Suppressor macrophage (primary cell): ENCODE measurements at places on chromosomes 1 and 21.

- no peak for DNase-seq
Measured at GRCh38 chr1:85372683-85373377, 92.1 kb downstream of the DDAH1 start.

- DNase-seq, result no peak
Measured at GRCh38 chr1:240616018-240616417, 4.1 kb upstream of the GREM2 start.

GRCh38 chr1:52168373-52169080 lies 26.6 kb downstream of the ZFYVE9 start:
- no peak for DNase-seq

- peak; percentile 42 for DNase-seq
Measured at GRCh38 chr1:75742047-75742625, 17.6 kb downstream of the ACADM start.

DNA sequence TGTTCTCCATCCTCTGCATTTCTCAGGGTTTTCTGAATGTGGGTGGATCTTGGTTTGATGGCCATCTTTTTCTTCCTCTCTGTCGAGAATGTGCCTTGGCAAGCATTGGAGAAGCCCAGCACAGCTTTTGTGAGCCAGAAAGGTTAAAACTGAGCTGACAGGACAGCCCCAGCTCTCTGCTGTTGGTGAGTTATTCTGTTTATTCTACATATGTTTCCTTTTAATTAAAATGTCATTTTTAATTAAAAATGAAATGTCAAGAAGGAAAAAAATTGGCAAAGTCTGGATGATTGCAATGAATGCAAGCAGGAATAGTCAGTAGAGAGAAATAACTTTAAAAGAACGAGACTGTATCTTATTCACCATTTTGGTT lies 325.8 kb downstream of the PTBP2 start:
- no peak for DNase-seq

- no peak for DNase-seq
Measured at GRCh38 chr1:40245686-40246085, 2.1 kb upstream of the TMCO2 start.

- peak; percentile 94 for DNase-seq
Measured at GRCh38 chr1:110502402-110503151, 16.4 kb downstream of the KCNA10 start.

DNA sequence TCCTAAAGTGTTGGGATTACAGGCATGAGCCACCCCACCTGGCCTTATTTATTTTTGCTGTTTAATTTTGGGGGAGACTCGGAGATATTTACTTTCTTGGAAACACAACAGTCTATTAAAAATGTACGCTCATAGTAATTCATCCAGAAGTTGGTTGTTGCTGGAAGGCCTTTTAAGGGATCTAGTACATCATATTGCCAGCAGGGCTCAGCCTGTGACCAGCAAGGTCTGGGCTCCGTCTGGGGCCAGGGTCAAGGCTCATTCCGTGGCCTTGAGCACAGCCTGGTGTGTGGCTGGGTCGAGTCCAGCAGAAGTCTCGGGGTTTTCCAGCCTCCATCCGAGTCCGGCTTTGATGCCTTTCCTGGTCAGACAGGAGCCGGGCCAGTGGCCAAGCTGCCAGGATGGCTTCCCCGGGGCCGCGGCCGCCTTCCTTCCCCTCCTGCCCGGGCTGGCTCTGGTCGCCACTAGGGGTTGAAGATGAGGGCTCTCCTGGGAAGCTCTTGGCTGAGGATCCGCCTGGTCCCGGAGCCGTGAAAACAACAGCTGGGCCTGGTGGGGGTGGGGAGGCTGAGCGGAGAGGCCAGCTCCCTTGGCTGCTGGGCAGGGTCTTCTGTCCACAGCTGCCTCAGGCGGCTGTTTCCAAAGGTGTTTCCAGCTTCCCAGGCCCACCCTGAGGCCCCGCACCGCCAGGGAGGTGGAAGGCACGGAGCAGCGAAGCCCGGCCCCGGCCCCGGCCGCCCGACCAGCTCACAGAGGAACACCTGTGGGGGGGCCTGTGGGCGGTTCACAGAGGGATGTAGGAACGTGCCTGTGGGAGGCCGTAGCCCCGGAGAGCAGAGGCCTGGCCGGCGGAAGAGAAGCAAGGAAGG lies 5.1 kb upstream of the VWA1 start:
- DNase-seq, result no peak

GRCh38 chr21:14911351-14911750 lies 153.4 kb downstream of the NRIP1 start:
- DNase-seq, result no peak

DNA sequence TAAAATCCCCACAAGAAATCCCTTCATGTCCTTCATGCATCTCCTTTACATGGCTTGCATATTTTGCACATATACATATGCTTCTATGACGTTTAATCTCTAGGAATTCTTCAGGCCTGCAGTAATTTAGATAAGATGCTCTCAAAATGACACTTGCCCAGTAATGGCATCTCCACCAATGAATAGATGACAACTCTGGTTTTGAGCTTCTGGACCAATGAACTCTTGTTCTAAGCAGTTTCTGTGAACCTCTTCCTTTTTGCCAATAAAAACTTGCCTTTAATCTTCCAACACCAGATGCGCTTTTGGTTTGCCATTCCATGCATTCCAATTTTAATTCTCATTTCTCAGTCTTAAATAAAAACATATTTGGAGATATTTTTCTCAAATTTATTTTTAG lies 189.8 kb upstream of the OLFM3 start:
- DNase-seq, result no peak

GRCh38 chr1:204435381-204435831 lies 23.8 kb upstream of the PPP1R15B start:
- DNase-seq, result peak; percentile 84

GRCh38 chr1:224493269-224493668 lies 58.7 kb upstream of the WDR26 start:
- no peak for DNase-seq

DNA sequence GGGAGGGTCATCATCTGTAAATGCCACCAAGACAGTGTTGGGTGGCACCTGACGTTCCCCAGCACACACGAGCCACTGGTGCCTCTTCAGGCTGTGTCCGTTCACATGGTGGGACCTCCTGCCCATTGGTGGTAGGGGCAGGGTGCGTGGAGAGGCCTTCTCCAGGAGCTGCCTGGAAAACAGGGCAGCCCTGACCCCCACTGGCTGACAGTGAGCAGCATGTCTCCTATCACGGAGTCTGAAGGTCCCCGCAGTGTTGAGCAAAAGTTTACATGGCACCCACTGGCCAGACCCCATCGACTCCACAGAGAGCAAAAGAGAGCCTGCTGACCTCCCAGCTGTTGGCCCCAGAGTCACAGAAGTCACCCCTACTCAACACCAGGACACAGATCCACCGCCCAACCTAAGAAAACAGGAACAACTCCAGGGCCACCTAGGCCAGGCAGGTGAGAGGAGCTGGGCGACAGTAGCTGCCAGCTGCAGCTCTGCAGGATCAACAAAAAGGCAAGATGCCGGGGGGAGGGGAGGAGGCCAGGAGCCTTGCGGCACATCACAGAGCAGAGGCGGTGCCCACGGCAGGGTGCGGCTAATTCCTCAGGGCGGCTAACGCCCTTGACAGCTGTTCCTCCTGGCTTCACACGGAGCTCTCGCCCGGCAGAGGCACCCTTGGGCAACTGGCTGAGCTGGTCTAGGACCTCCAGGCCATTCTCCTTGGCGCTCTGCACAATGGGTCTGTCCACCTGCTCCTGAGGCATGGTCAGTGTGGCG lies 14.4 kb upstream of the IFI6 start:
- no peak for DNase-seq

- no peak for DNase-seq
Measured at GRCh38 chr1:87790756-87791155, 462.1 kb downstream of the LMO4 start.

DNA sequence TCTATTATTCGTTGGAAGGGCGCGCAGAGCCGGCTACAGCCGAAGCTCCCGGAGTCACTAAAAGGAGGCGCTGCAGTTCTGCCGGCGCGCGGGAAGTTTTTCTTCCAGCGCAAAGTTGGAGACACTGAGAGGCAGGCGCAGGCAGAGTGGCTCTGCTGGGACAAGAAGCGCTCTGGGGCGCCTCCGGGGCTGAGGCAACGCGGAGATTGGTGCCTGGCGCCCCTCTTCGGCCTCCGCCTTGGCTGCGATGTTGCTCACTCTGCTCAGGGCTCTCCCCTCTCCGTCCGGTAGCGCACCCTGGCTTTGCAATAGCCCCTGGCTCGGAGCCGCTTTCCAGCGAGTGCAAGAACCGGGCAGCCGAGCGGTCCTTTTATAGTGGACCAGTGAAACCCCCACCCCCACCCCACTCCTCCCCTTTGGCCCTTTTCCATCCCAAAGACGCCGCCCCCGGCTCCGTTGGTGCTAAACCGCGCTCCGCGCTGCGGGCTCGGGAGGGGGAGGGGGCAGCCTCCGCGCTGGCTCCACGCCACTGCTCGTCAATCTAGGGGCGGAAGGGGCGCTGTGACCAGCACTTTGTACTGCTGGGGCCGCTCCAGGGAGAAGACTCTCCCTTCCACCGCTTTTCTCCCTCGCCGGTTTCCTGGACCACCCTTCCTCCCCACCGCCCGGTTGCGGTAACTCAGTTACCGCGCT lies at the start of gene ADAMTS1:
Gene ADAMTS1, minus strand, starts transcription at position 344 of the 693 bp plus-strand sequence. CDS start 455 bp downstream, outside the sequence.
- peak; percentile 7 for DNase-seq

GRCh38 chr1:155173478-155174323 lies at the start of gene TRIM46:
TSS of gene TRIM46 (plus strand) at chr1:155173849. CDS start at chr1:155173967, 118 bp downstream.
- DNase-seq, result no peak

GRCh38 chr21:42142627-42143026 lies 71.5 kb downstream of the UMODL1 start:
- no peak for DNase-seq

- DNase-seq, result no peak
Measured at GRCh38 chr21:45030682-45031570, 43.5 kb upstream of the ADARB1 start.

DNA sequence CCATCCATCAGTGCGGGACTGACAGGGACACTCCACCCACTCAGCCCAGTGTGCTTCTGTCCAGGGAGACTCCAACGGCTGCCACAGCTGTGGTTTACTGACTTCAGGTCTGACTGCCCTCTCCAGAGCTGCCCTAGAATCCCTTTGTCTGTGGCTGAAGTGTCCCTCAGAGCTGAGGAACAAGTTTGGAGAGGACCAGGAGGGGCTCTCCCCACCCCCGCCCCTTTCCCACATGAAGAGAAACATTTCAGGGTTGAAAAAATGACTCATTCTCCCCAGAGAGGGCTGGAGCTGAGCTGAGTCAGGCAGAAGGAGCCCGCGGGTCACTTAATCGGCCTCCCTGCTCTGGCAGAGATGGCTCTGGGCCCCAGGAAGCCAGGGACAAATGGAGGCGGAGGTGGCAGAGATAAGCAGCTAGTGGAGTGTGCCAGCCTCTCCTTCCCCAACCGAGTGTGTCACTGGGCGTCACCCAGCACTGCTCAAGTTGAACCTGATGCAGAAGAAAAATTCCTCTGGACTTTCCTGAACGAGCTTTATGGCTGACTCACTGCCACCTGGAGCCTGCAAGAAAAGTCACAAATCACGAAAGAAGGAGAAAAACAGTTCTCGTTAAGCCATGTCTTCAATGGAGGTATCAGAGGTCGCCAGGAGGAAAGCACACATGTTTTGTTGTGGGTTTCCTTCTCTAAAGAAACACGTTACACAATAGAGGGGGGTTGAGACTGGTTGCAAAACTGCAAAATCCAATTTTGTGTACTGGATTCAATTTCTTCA lies 34.3 kb upstream of the ECE1 start:
- DNase-seq, result peak; percentile 88

- DNase-seq, result peak; percentile 87
Measured at GRCh38 chr1:150164224-150164623, 14.5 kb downstream of the PLEKHO1 start.

GRCh38 chr1:108345776-108346531 lies 102.1 kb upstream of the NBPF4 start:
- DNase-seq, result no peak

- peak; percentile 31 for DNase-seq
Measured at GRCh38 chr1:204151552-204152309, at the start of gene ETNK2. TSS of gene ETNK2 (minus strand) at chr1:204152044. CDS start at chr1:204151852, 192 bp downstream.

DNA sequence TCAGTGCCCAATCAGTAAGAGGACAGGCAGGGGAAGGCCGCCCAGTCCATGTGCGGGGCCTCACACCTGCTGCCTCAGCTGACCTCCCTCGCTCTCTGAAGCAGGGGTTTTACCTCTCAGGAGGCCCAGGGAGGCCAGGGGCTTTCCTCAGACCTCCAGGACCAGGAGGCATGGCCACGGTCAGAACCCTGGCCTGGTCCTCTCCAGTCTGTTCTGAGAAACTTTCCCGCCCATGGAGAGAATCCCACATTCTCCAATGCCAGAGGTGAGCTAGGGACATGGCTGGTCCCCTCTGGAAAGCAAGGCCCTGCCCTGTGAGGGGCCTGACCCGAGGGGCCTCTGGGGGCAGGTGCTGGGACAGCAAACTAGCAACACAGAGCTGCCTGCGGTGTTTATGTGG lies 68.2 kb downstream of the DMRTB1 start:
- DNase-seq, result no peak

DNA sequence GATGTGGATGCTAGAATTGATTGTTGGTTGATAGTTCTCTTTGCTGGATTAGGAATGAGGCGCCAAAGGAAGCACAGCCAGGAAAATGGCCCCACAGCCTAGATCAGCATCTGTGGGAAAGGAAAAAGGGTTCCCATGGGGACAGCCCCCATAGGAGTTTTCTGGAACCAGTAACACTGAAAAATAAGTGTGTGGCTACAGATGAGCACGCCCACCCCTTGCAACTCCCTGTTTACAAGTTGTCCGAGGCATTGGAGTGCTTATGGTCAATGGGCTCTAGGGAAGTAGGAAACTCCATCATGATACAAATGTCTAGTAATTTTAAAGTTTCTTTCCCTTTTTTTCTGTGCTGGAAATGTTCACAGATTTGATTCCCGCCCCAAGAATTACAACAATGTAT lies 23.8 kb upstream of the UBE2U start:
- no peak for DNase-seq

DNA sequence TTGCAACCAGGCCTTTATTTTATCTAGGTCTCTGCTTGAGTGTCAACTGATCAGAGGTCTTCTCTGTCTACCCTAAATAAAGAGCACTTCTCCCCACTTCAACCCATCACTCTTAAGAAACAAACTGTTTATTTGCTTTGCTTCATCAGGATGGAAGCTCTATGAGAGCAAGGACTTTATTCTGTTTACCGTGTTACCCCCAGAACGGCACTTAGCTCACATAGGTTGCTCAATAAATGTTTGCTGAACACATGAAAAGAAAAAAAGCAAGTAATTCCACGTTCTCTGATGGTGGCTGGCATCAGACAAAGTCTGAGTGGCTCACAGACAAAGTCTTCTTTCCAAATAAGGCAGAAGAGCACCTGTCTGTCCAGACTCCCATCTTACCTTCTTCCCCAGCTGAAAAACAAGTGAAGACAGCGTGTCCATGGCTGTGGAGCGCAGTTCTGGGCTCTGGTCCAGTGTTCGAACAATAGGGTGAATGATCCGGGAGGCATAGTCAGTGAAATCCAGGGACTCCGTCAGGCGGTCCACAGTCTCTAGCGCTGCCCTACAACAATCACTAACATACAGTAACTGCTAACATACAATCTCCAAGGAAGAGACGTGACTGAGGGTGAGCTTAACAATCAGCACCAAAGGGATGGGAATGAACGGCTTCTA lies 22.9 kb downstream of the ANGPTL7 start:
- no peak for DNase-seq

DNA sequence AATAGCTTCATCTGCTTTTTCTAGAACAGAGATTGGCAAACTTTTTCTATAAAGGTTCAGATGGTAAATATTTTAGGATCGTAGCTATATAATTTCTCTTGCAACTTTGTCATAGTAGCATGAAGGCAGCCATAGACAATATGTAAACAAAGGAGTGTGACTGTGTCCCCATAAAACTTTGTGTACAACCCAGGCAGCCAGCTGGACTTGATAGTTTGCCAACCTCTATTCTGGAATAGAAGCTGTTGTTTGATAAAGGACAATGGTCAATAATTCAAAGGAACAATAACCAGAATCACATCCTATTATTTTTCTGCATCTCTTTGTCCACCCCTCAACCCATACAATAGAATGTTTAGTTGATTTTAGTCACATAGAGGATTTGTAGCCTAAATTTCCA lies 286.7 kb downstream of the LMX1A start:
- DNase-seq, result no peak
